Endothelial cell (in vitro differentiated cells): ENCODE measurements at places on chromosomes 4 and X. TPM values are rescaled to one million over a fixed set of nuclear protein-coding genes. Genes with fewer than 3 reads are reported as not detected.

Gene CYTL1
- total RNA-seq = not detected

Gene ARHGEF38
- not detected for total RNA-seq

GRCh38 chr4:43348591-43348990, 456.1 kb downstream of the GRXCR1 start:
- DNase-seq = no peak

DNA sequence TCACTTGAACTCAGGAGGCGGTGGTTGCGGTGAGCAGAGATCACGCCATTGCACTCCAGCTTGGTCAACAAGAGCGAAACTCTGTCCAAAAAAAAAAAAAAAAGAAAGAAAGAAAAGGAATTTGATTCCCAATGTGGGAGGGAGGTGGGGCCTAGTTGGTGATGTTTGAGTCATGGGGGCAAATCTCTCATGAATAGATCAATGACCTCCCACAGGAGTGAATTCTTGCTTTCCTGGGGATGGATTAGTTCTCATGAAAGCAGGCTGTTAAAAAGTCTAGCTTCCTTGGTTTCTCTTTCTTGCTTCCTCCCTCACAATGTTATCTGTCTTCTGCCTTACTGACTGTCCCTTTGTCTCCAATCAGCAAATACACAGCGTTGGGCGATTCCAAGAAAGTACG, 419.5 kb upstream of the RPS6KA3 start:
- DNase-seq = no peak

GRCh38 chr4:46924789-46925529, 15.9 kb upstream of the COX7B2 start:
- DNase-seq = no peak

DNA sequence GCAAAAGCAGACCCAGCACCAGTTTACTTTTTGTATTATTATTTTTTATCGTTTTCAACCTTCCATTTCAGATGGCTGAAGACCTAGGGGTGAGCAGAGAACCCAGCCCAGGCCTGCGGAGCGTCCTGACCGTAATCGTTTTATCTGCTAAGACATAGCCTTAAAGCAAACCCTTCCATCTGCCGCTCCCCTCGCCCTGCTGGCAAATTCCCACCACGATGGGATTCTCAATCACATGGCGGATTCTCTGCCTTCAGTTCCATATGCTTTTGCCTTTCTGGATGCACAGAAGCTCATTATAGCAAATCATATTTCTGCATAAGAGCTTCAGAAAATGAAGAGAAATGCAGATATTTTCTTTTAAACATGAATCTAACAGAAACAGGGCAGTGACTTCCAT, 18.6 kb upstream of the XG start:
- no peak for DNase-seq

DNA sequence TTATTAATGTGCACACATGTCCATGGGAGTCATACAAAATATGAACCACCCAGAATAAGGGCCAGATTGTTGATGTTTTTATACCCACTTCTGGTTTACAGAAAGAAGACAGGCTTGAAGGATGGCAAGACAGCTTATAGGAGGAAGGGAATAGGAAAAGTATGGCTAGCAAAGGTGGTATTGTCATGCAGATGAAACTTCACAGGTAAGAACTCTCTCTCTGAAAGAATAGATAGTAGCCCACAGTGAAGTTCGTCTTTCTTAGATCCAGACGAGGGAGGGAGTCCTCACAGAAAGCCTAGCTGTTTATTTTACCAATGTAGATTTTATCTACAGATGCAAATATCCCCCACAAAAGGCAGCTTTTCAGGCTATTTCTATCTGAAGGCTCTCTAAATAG, 43.7 kb upstream of the SPIN4 start:
- DNase-seq = no peak
